ENCODE measurements at places on chromosomes 4 and X.

- DNase-seq: no peak
Measured at GRCh38 chr4:8595237-8596087, 2.9 kb downstream of the CPZ start.

DNA sequence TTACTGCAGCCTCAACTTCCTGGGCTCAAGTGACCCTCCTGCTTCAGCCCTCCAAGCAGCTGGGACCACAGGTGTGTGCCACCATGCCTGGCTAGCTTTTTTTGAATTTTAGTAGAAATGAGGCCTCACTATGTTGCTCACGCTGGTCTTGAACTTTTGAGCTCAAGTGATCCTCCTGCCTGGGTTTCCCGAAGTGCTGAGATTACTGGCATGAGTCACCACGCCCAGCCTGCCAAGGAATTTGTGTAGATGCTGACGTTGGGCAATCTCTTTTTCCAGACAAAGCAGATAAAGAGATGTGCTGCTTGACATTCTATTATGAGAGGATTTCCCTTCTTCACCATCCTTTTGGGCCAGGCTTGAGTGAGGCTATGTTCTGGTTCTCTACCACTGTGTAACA, 254.5 kb upstream of the RPS6KA3 start:
- DNase-seq: peak; percentile 31

GRCh38 chr4:8874896-8875680, 3.4 kb upstream of the HMX1 start:
- no peak for DNase-seq

- no peak for DNase-seq
Measured at GRCh38 chr4:120673696-120674095, 248.8 kb downstream of the PRDM5 start.
